ENCODE measurements at places on chromosomes 12 and 14.

DNA sequence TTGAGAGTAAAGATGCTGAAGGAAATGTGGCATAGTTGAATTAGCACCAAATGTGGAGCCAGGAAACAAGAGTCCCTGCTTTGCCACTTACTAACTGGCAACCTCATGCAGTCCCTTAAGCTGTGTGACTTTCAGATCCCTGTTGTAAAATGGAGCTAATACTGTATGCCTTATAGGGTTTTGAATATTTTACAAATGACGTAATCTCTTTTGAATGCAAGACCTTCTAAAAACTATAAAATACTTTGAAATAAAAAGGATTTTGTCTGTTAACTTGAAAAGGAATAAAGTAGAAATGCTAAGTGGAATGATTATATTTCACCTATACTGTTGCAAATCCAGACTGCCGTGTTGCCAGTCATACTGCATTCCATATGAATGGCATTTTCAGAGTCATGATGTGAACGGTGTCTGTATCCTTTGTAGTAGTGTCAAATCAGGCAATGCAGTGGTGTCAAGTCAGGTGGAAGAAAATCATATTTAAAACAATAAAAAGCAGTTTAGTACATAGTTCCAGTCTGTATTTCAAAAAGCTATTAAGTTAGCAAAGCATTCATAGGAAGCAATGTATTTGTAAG lies 21.3 kb downstream of the KCNA5 start:
- no peak for DNase-seq

- DNase-seq = no peak
Observed at GRCh38 chr14:85248881-85249635, 280.9 kb upstream of the FLRT2 start.

DNA sequence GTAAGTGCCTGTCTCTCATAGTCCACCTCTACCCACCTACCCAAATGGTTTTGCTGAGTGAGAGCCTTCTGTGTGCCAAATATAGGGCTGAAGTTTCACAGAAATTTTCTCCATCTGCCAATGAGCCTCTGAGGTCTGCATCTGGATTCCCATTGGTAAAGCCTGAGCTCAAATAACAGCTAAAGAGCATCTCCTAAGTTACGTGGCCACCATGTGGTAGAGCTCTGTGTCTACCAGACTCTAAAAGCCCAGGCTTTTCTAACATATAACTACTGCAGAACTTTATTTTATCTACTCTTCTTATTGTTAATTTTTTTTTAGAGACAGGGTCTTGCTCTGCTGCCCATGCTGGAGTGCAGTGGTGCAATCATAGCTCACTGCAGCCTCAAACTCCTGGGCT lies 16.0 kb downstream of the AMDHD1 start:
- DNase-seq = no peak

DNA sequence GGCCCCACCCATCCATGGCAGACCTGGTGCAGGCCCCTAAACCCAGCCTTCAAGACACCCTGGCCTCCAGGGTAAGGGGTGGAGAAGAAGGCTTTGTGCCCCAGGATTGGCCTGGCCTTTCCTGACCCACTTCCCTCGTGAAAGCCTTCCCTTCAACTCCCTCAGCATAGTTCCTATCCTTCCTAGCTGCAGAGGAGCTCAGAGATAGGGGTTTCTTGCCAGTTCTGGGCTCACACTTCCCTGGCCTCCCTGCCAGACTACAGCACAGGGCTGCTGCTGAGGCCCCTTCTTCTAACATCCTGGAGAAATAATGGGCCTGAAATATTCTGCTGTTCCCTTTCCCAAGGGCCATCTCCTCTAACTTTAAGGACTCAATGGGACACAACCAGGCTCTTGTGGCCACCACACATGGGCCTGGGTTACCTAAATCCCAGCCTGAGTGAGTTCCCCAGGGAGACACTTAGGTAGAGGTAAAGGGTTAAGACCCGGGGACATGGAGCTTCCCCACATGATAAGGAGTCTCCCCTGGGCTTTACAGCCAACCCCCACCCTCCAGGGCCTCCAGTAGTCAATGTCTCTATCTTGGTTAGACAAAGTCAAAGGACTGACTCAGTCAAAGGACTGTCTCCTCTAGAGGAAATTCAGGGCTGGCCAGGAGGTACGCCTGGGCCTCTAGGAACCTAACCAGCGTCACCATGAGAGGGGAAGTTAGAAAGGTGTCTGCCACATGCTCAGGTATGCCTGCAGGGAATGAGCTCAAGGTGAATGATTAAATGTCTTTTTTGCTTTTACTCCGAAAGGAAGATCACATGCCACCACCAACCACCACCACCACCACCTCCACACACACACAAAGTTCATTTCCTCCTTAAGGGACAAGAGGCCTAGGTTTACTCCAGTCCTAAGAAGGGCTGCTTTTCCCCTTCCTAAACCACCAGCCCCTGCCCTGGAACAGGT lies 7.1 kb downstream of the ZFP36L1 start:
- no peak for DNase-seq

GRCh38 chr12:12899530-12900380 lies 8.4 kb downstream of the GPRC5A start:
- DNase-seq = no peak

GRCh38 chr14:91231446-91231845 lies 13.1 kb downstream of the GPR68 start:
- no peak for DNase-seq

DNA sequence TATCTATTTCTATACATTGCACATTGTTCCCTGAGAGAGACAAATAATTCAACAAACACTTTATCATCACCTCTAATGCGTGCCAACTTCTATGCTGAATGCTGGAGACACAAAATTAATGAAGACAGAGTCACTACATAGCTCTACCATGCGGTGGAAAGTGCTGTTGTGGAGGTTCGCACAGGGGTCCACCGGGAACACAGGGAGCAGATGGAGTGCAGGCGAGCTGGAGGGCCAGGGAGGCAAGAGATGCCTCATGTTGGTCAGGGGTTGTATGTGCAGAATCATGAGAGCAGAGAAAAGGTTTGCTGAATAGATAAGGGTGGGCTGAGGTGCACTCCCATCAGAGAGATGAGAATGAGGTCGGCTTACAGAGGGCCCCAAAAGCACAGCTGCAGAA lies 25.2 kb downstream of the FAM234B start:
- no peak for DNase-seq

DNA sequence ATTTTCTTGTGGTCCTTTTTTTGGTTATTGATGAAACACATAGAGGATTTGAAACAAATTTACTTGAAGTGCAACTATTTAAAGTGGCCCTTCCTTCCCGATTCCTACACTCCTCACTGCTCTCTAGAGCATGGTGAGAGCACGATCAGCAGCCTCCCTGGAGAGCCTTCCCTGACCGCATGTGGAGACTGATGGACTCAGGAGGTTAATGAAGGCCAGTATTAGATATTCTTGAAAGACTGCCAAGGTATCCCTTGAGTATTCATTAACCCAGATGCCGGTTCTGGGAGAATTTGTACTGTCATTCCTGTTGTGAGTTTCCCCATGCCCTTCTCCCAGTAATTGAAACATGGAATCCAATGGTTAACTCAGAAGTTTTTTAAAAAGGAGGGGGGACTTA lies 102.8 kb upstream of the FGD4 start:
- DNase-seq = no peak

- DNase-seq = no peak
Observed at GRCh38 chr14:69673104-69673503, 61.7 kb downstream of the SUSD6 start.

- DNase-seq = no peak
Observed at GRCh38 chr12:68630598-68630997, 19.9 kb downstream of the RAP1B start.

- no peak for DNase-seq
Observed at GRCh38 chr12:6193853-6194815, 6.1 kb upstream of the CD9 start.

DNA sequence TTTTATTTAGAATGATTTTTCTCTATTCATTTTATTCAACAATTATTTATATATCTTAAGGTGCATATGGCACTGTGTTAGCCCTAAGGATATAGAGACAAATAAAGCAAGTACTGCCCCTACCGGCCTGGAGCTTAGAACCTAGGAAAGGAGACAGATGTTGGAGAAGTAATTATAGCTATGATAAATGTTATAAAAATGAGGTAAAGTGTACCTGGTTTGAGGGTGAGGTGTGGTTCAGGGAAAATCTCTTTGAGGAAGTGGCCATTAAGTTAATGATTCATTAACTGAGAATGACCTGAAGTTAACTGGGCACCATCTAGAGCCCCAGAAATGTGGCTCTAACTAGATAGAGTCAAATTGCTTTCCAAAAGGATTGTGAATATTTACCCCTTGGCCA lies 31.9 kb downstream of the CDKL1 start:
- DNase-seq = no peak

DNA sequence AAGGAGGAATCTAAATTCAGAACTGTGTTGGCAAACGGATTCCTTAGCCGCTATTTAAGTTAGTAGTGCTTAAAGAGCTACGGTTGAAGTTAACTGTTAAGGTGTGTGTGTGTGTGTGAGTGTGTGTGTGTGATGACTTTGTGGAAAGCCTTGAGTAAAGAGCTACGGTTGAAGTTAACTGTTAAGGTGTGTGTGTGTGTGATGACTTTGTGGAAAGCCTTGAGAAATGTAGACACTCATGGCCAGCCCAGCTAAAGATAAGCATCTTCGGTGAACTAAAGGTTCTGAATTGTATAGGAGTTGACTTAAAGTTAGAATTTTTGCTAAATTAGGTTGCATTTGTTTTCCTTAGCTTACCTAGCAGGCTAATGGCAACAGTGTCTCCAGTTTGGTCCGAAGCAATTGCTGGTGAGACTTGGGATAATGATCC lies 1.4 kb downstream of the KTN1 start:
- no peak for DNase-seq

GRCh38 chr14:105860615-105861580 lies 334.5 kb downstream of the TMEM121 start:
- DNase-seq = no peak

DNA sequence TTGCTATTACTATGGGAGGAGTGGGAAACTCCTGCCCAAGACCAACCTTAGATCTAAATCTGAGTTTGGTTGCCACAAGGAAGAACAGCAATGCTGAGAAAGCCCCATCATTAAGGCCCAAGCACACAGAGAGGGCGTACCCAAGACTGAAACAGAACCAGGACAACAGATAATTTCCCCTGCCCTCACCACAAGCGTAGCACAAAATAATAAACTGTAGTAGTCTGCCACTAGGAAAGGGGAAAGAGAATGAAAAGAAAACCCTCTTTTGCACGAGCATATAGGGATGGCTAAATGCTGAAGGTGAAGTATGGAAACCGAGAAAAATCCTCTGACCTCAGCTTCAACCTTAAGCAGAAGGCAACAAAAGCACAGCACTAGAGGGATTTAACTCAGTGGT lies 76.5 kb upstream of the DHRS4 start:
- no peak for DNase-seq

GRCh38 chr12:27705263-27705662 lies 5.4 kb upstream of the MRPS35 start:
- DNase-seq = no peak

GRCh38 chr14:101072945-101073597 lies 169.5 kb upstream of the RTL1 start:
- DNase-seq = no peak

DNA sequence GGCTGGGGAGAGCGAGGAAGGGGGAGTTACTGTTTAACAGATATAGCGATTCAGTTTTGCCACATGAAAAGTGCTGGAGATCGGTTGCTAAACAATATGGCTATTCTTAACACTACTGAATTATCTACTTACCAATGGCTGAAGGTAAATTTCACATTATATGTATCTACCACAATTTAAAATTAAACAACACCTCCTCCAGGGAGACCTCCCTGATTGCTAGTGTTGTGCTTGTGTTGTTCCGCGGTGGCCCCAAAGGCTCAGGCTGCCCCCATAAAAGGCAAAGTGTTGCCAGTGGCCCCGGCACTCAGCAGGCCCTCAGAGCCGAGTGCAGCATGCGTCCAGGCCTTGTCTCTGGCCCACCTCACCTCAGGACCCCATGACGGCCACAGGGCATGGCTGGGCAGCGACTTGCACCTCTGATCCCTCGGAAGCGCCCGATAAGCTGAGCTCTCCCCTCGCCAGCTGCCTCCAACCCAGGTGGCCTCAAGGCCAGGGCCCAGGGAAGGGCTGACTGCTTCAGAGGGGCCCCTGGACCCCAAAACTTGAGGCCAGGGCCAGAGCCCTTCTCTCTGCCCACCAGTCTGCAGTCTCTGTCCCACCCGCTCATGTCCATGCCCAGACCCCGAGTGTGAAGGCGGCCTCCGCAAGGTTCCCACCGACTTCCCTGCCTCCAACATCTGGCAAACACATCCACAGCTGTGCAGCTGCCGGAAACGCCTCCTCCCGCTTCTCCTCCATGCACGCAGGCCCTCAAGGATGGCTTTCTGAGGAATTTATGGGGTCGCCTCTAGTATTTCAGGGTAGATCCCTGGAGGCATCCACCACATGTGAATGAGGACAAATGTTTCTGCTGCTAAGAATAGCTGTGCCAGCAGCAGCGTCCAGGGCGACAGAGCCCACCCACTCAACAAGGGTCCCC lies 60.0 kb downstream of the NCOR2 start:
- no peak for DNase-seq

- DNase-seq = no peak
Observed at GRCh38 chr12:6463858-6464257, 6.6 kb downstream of the VAMP1 start.

- no peak for DNase-seq
Observed at GRCh38 chr12:68773582-68773981, 27.6 kb downstream of the SLC35E3 start.

DNA sequence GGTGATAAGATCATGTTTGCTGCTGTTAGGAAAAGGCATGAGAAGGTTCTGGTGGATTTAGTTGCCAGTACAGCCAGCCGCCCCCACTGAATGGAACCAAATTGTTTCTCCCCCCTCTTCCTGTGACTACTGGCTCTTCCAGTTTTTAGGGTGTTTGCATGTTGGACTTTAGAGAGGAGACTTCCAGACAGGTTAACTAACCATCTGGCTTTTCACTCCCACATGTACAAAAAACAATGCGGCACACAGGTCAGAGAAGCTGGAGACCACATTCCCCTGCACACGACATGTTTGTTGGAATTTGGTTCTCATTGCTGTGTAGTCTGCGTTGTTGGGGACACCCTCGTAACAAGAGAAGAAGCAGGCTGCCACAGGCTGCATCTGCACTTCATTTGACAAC lies 103.9 kb upstream of the TMEM132C start:
- DNase-seq = no peak

- no peak for DNase-seq
Observed at GRCh38 chr12:108853981-108854446, 3.4 kb downstream of the SSH1 start.

DNA sequence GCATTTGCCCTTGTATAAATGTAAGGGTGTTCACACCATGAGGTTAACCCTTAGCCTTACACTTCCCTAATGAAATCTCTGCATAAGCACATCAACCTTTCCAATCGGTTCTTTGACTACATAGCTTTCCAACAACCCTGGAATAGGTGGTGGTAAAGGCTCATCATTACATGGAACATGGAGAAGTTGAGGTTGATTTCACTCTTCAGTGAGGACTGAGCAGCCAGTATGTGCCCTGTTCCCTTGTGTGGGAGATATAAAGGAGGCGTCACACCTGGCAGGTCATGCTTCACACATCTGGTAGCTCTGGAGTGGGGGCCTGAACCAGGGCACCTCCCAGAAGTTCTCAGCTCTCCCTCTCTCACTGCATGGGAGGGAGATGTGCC lies 21.7 kb upstream of the JPH4 start:
- DNase-seq = no peak

Data from stimulated activated CD4-positive, alpha-beta T cell treated with anti-CD3 and anti-CD28 coated beads, TNF-alpha, amount 100 ng/mL, for 1 hour (primary cell).